Left lung (tissue), 14 donors: ENCODE measurements at places on chromosomes 3 and 15. TPM values are rescaled to one million over a fixed set of nuclear protein-coding genes. Genes with fewer than 3 reads are reported as not detected.

The COL8A1 gene
- polyA plus RNA-seq: 3.1 TPM

The PPP1R14D gene
- polyA plus RNA-seq: 0.38 TPM

The TNNC1 gene
- polyA plus RNA-seq: 16.7 TPM

The SLCO2A1 gene
- polyA plus RNA-seq: 76.0 TPM

The IL16 gene
- polyA plus RNA-seq: 12.9 TPM

The ZNF80 gene
- polyA plus RNA-seq: not detected

The PIF1 gene
- 8.8 TPM for polyA plus RNA-seq

The CHST13 gene
- 0.29 TPM for polyA plus RNA-seq

The CDHR4 gene
- 4.4 TPM for polyA plus RNA-seq

DNA sequence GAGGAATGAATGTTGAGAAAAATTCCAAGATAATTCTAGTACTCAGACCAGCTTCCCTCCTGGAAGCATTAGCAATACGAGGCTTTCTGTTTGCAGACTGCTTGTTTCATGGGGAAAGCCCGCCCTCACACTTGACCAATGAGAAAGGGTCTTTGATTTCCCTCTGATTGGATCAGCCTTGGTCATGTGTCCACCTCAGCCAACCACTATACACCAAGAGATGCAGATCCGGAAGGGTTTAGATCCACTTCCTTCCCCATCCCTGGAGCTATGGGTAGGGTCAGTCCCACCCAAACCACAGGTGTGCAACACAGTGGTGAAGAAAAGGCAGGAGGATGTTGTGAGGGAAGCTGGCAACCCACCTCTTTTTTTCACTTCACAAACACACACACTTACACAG lies 154.7 kb downstream of the SV2B start:
- no peak for DNase-seq

GRCh38 chr3:108528459-108529252 lies 18.3 kb upstream of the MYH15 start:
- no peak for DNase-seq

DNA sequence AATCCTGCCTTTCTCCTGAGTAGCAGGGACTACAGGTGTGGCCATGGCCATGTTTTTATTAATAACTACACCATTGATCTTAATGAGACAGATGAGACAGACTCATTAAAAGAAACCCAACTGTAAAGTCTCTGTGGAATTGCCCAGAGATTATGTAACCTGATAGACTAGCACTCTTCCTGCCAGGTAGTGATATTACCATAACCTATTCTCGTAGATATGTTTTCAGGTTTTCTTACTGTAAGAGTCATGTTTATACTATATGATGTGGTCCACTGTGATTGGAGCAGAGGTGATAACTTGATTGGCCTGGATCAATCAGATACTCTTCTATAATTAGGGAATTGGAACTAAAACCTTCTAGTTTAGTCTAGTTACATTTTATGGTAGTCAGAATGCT lies 93.7 kb downstream of the NFKBIZ start:
- no peak for DNase-seq

DNA sequence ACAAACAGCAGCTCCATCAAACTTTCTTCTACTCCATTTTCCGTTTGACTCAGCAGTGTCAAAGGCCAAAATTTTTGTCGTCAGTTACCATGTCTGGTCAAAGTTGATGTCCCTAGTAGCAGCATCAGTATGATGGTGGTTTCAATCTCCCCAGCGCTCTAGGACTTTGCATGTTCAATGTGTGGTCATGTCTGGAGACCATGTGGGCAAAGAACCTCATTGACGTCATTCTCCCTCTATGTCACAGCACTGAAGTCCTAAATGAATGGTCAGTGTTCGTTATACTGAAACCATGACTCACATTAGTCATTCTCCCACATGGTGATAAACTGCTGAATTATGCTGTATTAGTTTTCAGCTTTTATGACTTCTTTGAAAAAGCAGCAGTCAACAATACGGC lies 23.2 kb downstream of the SHC4 start:
- DNase-seq: no peak

GRCh38 chr3:24905266-24905665 lies 410.6 kb upstream of the THRB start:
- DNase-seq: no peak

DNA sequence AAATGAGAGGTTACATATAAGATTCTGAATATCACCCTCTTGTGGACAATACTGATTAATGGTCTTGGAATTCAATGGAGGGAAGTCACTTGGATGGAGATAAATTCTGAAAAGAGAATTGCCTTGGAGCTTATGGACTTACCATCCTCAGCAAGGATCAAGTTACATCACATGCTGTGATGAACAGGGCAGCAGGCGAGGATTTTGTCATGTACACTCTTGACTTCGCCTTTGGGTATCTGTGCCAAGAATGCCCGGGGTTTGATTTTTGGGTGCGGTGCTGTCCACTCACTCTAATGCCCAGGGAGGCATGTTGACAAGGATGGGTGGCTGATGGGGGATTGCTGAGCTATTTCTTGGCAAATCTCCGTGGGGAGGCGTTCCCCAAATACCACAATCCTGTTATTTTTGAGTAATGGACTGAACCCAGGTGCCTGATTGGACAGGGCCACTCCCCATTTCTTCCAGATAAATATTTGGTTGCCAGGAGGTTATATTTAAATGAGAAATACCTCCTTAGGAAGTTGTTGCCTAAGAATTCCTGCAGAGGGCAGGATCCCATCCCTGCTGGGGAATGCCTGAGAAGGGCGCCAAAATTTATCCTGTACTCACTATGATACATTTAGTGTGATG lies 96.3 kb downstream of the TPRG1 start:
- peak; percentile 37 for DNase-seq

GRCh38 chr15:38671675-38672254 lies 107.2 kb upstream of the RASGRP1 start:
- no peak for DNase-seq
